ENCODE measurements at places on chromosomes 13 and 19.

- DNase-seq: no peak
These were observed 29.2 kb upstream of the FGF9 start for GRCh38 chr13:21641629-21642028.

- DNase-seq: no peak
These were observed 20.1 kb upstream of the MIER2 start for GRCh38 chr19:364496-365287.

DNA sequence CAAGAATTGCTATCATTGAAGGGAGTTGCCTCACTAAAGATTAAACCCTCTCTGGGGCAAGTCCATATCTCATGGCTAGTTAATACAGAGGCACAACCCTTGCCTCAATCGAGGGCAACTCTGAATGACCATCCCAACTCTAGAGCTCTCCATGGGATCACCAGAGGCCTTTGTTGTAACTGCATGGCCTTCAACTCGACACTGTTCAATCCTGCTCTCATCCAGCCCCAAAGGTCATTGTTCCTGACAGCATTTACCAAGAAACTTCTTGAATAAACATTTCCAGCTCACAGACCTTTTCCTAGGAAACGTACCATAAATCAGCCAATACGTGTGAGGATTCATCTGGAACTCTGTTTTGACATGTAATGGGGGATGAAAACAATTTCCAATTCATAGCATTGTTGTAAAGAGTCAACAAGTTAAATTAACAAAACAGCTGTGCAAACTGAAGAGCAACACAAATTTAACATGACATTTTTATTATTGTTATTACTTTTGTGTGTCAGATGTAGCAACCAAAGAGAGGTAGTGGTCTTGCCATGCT, 452.7 kb downstream of the SUCLA2 start:
- DNase-seq: no peak

GRCh38 chr13:50635504-50635903, 208.0 kb downstream of the DLEU7 start:
- no peak for DNase-seq

- no peak for DNase-seq
These were observed 128.9 kb downstream of the RNF17 start for GRCh38 chr13:24892829-24893228.

DNA sequence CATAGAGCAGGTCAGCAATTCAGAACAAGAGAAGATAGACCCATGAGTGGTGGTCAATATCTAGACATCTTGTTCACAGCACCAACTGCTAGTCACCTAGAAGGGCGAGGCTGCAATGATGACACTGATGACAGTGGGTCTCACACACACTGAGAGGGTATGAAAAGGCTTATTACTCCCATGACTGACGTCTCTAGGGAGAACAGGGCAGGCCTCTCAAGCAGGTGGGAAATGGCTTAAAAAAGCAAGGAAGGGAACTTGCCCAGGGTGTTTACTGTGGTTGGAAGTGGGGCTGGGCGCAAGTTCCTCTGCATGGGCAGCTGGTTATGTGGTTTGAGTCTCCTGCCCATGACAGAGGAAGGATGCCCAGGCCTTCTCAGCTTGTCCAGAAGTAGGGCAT, 33.8 kb downstream of the ZNF44 start:
- no peak for DNase-seq

- peak; percentile 45 for DNase-seq
These were observed 54.7 kb downstream of the ZNF787 start for GRCh38 chr19:56066152-56067023.

DNA sequence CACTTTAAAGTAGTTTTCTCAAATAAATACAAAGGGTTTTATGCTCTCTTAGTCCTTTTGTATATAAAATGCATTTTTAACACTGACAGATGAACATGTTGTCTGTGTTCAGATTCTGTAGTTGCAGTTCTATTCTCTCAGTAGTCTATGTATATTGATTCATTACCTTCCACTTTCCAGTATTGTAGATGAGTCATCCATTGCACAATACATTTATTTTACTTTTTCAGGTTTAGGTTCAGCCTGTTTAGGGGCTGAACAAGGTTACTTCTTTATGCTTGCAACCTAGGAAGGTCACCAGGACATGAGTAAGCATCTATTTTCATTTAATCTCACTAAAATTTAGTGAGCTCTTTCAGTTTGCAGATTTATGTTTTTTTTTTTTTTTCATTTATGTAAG, 173.6 kb downstream of the NALCN start:
- no peak for DNase-seq

DNA sequence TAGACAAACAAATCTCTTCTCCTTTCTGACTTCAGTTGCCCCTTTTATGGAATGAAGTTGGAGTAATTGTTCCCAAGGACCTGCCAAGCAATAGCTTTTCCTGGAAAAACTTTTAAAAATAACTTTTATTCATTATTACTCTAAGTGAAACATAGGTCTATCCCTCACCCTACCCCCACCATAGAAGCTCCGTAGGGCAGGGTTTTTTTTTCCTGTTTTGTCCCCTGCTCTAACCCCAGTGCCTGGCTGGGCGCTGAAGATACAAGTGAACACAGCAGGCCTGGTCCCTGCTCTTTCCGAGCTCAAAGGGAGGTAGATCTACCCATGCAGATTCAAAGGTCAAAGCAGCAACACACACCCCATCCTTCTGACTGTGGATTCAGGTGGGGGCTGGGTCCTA, 8.7 kb upstream of the GNG8 start:
- no peak for DNase-seq

- DNase-seq: peak; percentile 20
These were observed 32.3 kb upstream of the UQCRFS1 start for GRCh38 chr19:29245215-29245614.

GRCh38 chr13:76379341-76380105, 506.7 kb downstream of the KCTD12 start:
- DNase-seq: no peak

GRCh38 chr13:33548069-33548468, 262.5 kb upstream of the STARD13 start:
- DNase-seq: no peak

DNA sequence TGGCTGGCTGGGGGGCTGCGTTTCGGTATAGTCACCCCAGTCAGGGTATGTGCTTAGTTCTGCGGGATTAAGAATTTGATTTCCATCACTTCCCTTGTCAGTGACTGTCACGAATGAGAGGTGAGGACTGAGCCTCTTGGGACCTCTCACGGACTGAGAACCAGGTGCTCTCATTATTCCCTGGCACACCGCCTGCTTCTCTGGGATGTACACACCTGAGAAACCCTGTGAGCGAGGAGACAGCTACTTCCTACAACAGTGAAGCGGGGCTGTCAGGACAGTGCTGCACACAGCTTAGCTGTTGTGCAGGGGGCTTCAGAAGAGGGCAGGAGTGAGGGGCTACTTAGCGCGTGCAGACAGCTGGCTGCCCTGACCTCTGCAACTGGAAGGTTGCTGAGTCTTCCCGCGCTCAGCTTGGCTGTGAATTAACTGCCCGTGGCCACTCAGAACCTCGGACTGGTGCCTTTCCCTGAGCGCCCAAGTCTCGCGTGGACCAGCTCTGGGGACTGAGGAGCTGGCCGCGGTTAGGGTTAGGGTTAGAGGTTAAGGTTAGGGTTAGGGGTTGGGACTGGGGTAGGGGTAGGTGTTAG, 65.3 kb upstream of the MCF2L start:
- DNase-seq: no peak

DNA sequence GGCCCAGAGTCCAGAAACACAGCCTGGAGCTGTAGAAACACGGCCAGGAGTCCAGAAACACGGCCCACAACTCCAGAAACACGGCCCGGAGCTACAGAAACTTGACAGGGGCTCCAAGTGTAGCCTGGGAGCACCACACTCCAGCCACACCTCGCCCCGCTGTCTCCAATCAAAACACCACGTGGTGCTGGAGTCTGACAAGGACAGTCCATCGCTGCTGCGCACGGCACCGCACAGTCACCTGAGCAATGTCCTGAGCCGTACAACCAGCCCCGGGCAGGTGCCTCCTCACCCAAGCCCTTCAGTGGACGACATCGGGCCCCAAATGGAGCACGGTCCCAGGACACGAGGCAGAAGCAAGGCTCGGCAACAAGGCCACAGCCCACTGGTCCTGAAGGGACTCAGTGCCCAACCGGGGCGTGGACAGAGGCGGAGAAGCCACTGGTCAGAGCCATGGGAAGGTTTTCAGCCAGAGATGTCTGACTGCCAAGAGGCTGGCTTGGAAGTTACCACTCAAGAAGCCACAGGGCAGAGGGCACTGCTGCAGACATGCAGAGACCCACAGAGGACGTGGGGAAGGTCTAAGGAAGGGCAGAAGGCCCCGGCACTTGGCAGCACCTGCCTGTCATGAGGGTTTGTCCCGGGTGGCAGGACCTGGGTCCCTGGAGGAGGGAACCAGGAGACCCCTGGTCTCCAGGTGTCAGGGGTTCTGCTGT, 19.7 kb upstream of the PLPP2 start:
- no peak for DNase-seq

GRCh38 chr13:97526556-97526955, 92.6 kb downstream of the RAP2A start:
- no peak for DNase-seq

- DNase-seq: no peak
These were observed 3.6 kb upstream of the F2RL3 start for GRCh38 chr19:16885166-16885565.

DNA sequence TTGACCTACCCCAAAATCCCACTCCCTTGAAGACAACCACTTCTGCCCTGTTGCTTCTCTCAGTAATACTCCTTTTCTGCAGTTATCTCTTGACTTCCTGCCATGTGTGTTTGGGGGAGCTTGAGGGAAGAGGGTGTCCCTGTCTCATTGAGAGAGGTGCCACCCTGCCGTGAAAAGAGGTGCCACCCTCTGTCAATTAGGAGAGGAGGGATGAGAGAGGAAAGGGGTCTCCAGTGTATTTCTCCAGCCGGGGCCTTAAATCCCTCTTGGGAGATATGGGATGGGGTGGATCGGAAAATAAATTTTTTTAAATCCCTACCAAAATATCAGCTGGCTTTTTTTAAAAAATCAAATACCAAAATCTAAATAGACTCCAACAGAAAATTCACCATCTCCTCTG, 16.5 kb downstream of the PLD3 start:
- DNase-seq: no peak

GRCh38 chr19:7113233-7113632, 43.7 kb downstream of the ZNF557 start:
- DNase-seq: no peak

GRCh38 chr13:50365408-50366391, 350.5 kb downstream of the KCNRG start:
- DNase-seq: peak; percentile 46

DNA sequence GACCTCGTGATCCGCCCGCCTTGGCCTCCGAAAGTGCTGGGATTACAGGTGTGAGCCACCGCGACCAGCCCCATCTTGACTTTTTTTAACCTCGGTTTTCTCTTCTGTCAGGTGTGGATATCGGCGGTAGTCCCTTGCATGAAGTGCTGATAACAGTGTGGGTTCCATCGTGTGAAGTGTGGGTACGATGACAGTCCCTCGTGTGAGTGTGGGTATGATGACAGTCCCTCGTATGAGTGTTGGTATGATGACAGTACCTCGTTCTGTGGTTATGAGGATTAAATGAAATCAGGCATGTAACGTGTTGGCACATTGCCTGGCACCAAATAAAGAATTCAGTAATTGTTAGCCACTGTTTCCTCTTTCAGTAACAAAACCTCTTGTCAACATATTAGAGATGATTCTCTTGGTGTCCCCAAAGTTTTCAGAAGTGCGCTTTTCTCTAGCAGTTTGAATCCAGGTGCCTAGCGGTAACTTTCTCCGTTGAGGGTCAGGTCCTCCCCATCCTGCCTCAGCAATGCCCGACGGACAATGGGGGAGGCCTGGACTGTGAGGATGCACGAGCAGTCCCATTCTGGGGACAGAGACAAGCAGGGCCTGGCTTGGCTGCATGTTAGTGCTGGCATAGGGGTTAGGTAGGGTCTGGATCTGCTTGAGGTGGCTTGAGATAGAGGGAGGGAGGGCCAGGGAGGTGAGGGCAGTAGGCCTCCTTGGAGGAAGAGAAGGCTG, 15.3 kb downstream of the GATAD2A start:
- peak; percentile 42 for DNase-seq

DNA sequence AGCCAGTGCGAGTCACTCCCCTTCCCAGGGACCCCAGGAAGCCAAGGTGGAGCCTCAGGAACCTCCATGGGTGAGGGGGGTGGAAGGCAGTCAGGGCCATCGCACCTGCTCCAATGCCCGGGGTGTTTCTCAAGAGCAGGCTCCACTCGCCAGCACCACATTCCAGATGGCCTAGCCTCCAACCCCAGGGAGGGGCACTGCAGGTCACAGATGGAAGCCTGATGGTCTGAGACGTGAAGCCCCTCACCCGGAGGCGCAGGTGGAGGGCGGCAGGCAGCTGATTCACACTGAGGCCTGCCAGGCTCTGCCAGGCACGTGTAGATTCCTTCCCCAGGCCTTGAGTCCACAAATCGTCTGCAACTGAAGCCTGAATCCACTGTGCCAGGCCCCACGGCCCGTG, 23.0 kb upstream of the ISYNA1 start:
- no peak for DNase-seq

GRCh38 chr19:18119013-18119716, 21.6 kb downstream of the MAST3 start:
- DNase-seq: no peak

- no peak for DNase-seq
These were observed 25.6 kb downstream of the BRCA2 start for GRCh38 chr13:32340914-32341313.

- peak; percentile 83 for DNase-seq
These were observed 40.3 kb upstream of the USPL1 start for GRCh38 chr13:30577401-30577852.

GRCh38 chr13:40617801-40618356, 48.6 kb downstream of the FOXO1 start:
- no peak for DNase-seq

GRCh38 chr13:109361562-109362289, 424.7 kb downstream of the IRS2 start:
- no peak for DNase-seq

GRCh38 chr19:39599116-39599515, 3.2 kb upstream of the LGALS13 start:
- peak; percentile 38 for DNase-seq

GRCh38 chr19:3613818-3614661, 7.4 kb upstream of the TBXA2R start:
- DNase-seq: no peak

DNA sequence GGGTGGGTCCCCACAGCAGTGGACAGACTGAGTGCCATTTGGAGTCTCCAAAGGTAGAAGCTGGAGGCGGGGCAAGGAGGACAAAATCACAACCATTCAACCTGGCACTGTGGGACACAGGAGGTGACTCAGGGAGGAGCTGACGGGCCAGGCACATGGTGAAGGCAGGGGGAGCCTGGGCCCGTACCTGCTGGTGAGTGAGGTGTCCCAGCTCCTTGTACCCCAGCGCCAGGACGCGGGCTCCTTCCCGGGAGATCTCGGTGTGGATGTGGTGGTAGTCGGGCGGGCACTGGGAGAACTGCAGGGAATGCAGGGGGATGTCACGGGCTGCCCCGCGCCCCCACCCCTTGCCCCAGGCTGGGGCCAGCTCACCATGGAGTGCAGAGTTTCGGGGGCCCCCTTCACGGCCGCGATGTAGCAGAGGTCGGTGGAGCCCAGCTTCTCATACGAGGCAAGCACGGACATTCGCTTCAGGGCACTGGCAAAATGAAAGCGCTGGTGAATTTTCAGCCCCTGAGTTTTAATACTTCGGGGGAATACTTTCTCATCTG, 9.8 kb downstream of the ATP13A1 start:
- no peak for DNase-seq
